A549 treated with DMSO at 1 μM for 4 hours (cell line): ENCODE measurements at places on chromosomes 6 and 20. TPM values are rescaled to one million over a fixed set of nuclear protein-coding genes. Genes with fewer than 3 reads are reported as not detected.

Gene MYCT1
- 0.03 to 0.12 TPM (median 0.05 TPM) in 3 of 5 replicates, not detected in the others for total RNA-seq

Gene FAM217A
- not detected in 5 replicates for total RNA-seq

Gene PPIL4
- total RNA-seq = 13.6 to 17.8 TPM (median 16.2 TPM) in 5 replicates

Gene C20orf202
- total RNA-seq = 0.05 TPM in 1 of 5 replicates, not detected in the others

Gene SLC26A8
- total RNA-seq = not detected in 5 replicates

Gene GTSF1L
- total RNA-seq = not detected in 5 replicates

Gene SALL4
- 1.3 to 2.2 TPM (median 1.6 TPM) in 5 replicates for total RNA-seq
